ENCODE measurements at places on chromosomes 6 and 20.

GRCh38 chr6:91782802-91783201 lies 1195.9 kb upstream of the MAP3K7 start:
- no peak for DNase-seq

DNA sequence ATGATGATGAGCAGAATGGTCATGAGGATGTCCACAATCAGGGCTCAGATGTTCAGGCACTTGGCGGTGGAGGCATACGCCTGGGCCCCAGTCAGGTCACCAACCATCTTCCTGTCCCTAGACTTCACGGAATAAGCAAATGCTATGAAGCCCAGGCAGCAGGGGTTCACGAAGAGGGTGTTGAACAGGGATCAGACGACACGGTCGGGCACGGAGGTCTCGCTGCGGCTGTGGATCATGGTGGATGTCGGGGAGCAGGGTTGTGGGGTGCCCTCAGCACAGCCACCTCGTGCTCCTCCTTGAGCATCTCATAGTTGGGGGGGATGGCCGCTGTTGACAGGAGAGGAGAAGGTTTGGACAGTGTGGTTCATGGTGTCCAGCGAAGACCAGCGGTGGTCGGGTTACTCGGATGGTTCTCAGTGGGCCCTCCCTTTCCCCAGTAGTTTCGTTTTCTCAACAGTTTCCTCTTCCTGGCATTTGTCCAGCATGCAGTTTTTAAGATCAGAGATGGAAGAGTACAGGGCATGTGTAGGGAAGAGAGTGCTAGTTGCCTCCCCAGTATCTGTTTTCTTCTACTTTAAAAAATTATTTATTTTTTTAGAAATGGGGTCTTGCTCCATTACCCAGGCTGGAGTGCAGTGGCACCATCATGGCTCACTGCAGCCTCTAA lies 20.3 kb upstream of the SPDEF start:
- DNase-seq: no peak

- peak; percentile 28 for DNase-seq
Measured at GRCh38 chr20:4014031-4014474, 1.3 kb downstream of the RNF24 start.

DNA sequence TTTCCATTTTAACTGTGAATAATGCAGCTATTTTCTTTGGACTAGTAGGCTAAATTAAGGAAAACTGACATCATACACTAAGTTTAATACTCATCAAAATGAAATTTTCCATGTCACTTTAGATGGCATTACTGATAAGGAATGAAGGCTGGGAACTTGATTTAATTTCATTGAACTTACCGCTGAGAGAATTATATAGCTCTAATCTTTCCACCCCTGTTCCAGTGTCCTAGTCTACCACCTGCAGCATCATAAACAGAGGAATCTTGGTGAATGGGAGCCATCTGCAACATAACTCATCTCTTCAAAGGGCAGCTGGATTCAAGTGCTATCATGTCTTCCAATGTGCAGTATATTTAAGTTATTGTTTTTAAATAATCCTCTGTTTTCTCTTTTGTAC lies 1395.2 kb downstream of the EPHA7 start:
- DNase-seq: no peak

DNA sequence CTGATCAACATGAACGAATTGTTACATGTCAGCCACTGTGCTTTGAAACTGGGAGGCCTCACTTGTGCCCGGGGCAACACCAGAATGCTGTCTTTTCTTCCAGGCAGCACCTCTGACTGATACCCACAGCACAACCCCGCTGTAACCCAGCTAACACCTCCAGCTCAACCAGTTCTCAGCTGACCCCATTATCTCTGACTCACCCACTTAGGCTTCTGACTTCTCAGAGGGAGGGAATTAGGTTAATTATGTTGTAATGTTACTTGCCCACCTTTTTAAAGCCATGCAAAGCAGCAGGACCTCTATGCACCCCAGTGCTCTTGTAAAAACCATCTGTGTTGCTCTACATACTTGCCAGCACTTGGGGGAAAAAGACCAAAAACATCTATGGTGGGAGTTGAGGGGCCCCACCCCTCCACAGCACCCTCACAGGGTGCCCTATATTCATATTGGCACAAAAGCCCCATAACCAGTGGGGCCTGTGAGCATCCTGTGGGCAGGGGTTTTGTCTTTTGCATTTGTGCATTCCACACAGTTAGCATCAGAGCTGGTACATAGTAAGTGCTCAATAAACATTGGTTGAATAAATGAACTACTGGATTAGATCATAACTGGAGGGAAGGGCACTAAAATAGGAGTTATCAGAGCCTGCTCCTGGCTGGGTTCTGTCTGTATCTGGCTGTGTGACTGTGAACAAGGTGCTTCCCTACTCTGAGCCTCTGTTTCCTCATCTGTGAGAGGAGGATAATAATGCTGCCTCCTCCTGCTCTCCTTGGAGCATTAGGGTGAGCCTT lies 22.3 kb downstream of the BNIP5 start:
- no peak for DNase-seq

GRCh38 chr6:167049275-167049674 lies 50.1 kb downstream of the CEP43 start:
- no peak for DNase-seq

DNA sequence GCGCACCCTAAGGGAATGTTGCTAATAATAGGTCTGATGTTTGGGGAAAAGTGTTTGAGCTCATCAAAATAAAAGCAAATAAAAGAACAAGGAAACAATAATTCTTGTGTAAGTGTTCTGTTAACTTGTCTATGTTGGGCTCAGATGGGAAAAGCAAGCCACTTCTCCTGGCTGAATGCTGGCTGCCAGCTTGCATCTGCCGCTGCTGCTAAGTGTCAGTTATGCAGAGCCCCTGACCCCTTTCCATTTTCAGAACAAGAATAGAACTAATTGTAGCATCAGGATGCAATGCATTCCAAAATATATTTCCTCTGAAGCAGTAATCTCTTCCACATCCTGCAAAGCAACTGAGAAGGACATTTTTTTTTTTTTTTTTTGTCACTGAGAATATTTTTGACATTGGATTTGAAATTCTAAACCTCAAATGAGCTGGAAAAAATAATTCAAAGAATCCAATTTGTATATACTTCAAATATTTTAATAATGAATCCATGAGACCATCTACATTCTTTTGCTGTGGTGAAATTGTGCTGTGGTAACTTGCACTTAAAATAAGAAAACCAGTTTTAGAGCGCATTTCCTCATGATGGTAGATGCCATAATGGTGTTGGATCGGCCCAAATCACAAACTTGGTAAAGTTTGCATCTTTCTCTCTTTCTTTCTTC lies 43.9 kb upstream of the DEK start:
- DNase-seq: peak; percentile 59

DNA sequence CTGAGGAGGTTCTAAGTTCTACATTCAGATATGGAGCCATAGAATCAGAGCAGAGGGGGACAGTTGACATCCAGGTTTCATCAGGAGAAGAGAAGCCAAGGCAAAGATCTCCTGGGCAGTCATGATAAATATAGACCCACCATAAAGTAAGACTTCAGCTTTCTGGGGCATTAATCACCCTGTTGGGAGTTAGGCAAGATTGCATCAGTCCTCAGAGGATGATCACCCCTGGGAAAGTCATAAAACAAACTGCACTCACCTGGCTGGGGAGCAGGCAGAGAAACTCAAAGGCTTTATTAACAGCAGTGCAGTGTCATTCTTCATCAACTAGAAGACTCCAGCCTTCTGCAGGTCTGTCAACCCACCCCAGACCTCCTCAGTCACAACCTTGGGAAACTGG lies 301.3 kb upstream of the JARID2 start:
- DNase-seq: no peak

- no peak for DNase-seq
Measured at GRCh38 chr6:153162646-153163045, 31.6 kb upstream of the RGS17 start.

DNA sequence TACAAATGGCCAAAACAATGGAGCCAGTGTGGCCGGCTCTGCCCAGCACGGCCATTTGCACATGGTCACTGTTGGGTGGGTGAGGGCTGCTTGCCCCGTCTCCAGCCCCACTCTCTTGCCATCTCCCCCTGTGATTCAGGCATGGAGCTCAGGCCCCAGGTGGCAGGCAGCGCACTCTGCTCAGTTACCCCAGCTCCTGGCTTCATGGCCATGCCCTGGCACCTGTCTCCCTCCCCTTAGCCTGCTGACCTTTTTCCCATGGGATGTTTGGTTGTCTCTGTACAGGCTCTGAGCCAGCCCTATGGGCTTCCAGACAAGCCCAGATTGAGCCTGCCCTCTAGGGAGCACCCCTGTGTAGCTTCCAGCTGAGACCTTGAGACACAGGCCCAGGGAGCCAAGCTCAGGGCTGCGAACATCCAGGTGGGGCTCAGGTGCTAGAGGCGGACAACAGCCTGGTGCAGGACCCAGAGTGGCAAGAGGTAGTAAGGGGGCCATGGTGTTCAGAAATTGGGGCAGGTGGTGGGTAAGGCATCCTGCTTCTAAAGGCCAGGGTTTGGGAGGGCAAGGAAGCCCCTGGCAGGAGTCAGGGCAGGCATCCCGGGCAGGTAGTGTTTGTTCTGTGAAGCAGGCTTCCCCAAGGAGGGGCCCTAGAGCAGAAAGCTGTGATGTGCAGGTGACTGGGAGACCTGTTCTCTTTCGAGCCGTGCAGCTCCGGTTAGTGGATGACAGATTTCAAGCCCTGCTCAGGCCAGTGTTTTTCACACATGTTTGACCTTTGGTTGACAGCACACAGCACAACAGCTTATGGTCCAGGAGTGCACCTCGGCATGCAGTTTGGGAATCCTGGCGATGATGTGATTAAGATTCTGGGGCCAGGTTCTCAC lies 17.7 kb downstream of the SYNJ2 start:
- no peak for DNase-seq

GRCh38 chr20:16759181-16759563 lies 11.0 kb downstream of the OTOR start:
- DNase-seq: no peak

- no peak for DNase-seq
Measured at GRCh38 chr6:108068618-108069017, 5.9 kb downstream of the OSTM1 start.

GRCh38 chr20:23022849-23023248 lies 12.3 kb upstream of the SSTR4 start:
- DNase-seq: no peak

GRCh38 chr6:44554861-44555260 lies 167.4 kb downstream of the CDC5L start:
- no peak for DNase-seq

GRCh38 chr6:109406196-109406595 lies 23.9 kb upstream of the CD164 start:
- no peak for DNase-seq

GRCh38 chr20:59040667-59041066 lies 1.9 kb downstream of the PRELID3B start:
- DNase-seq: no peak

GRCh38 chr20:62133051-62133845 lies 9.9 kb downstream of the PSMA7 start:
- DNase-seq: no peak

DNA sequence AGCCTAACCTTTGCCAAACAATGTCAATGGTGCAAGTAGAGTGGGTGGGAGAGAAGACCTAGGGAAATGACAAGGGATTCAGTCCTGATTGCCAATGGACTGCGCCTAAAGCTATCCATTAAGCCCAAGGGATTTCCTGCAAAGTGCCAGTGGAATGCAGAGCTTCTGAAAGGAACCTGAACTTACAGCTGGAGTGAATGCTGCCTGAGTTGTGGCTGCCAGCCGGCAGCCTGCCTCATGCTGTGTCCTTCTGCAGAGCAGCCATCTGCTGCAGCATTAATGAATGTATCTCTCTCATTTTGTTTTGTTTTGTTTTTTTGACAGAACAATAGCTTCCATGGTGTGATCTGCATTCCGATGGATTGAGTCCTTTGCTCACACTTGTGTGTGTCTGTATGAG lies 44.7 kb downstream of the SLC35F1 start:
- DNase-seq: no peak

DNA sequence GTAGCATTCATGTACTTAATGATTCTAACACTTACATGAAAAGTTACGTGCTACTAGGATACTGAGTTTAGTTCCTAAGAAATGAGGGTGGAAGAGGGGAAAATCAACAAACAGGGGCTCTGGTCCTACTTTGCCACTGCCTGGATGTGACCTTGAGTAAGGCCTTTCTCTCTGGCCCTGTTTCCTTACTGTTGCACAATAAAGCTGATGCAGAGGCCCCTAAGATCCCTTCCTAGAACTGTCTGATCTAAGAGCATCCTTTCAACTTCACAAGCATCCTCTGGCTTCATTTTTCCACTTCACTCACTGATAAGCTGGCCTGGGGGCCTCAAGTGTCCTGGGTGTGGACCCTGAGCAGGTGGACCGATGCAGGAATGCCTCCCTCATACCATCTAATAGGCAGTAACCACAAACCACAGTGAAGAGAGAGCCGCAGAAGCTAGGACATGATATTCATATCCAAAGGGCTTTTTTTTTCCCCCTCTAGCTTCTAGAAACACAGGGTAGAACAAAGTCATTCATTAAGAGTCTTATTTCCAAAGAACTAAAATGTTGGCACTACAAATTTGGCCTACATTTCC lies 21.6 kb downstream of the FKBP1A start:
- no peak for DNase-seq

DNA sequence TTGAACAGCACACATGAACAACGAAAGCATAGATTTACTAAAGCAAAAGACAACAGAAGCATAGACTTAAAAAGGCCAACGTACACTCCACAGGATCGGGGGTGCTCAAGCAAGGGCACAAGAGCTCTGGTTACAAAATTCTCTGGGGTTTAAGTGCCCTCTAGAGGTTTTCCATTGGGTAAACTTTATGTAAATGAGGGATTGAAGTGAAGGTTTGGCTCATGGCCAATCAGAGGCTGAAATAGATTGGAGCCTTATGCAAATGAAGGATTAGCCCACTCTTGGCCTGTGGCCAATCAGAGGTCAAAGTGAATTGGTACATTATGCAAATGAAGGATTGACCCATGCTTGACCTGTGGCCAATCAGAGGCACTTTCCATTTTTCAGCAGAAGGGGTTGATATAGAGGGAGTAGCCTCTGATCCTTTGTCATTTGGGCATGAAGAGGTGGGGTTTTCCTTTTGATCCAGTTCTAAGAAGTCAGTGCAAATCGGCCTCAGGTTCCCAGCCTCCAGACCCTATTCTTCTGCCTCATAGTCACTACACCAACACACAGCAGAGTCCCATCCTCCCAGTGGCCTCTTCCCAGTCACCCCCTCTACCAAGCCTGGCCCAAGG lies 244.9 kb downstream of the THBS2 start:
- DNase-seq: no peak

Measured in AG04449 (cell line).